Stimulated activated CD4-positive, alpha-beta T cell treated with anti-CD3 and anti-CD28 coated beads, TNF-alpha, amount 100 ng/mL, for 1 hour (primary cell): ENCODE measurements at places on chromosomes 12 and 14.

DNA sequence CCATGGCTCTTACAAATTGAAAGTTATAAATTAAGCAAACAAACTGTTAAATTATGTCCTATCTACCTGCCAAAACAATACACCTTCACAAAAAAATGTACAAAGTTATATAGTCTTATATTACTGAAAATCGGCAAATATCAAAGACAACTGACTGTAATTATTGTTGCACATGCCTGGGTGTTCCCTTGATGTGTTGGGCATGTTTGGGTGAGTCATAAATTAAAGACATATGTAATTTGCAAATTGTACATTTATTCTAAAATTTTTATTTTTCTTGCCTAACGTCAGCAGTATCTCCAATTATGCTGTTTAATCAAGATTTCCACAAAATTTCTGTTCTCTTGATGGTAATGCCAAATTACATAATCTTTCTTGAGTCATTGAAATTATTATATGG, 22.0 kb upstream of the SEL1L start:
- DNase-seq = no peak

GRCh38 chr14:51727526-51727925, 75.8 kb downstream of the FRMD6 start:
- no peak for DNase-seq

- DNase-seq = no peak
Observed at GRCh38 chr12:11917501-11917900, 153.2 kb upstream of the BCL2L14 start.

DNA sequence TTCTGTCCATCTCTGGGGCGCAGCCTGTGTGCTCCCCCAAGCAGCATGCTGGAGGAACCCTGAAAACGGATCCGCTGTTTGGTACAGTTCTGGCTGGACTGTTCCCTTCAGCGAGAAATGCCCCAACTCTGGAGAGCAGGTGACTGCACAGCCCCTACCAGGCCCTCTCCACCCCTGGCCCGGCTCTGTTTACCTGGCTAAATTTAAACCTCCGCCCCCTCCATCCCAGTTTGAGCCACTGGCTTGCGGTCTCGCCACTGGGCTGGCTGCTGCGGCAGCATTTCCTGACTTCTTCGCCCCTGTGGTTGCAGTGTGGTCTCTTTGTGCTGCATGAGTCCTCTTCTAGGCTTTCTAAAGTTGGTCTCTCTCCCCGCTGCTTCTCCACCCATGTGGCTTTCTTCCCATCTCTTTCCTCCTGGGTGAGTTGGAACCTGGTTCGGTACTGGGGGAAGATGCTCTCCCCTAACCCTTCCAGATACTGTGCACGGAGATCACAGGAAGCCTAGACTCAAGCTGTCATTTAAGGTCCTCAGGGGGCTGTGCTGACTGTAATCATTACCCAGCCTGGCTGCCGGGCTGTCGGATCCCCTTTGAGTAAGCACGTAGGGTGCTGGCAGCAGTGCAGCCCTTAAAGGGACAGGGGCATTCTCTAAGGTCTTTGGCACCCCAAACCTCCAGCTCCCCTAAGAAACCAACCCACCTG, 60.6 kb downstream of the FBXL14 start:
- no peak for DNase-seq

- no peak for DNase-seq
Observed at GRCh38 chr12:66620026-66620425, 58.9 kb downstream of the GRIP1 start.

DNA sequence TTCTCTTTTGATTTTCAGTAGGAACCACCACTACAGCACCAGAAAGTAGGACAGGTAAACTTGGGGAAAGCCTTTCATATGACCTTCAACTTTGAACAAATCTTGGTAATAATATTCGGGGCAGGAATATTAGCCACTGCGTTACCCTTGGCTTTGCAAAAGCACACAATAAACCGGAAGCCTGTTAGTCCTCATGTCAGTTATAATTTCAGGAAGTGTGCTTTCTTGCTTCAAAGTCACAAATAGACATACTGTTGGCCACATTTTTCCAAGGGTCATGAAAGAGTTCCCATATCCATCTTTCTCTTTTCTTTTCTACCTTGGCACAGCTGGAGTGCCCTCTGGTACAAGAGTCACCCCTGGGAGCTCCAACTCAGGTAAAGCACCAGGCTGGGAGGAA, 167.2 kb upstream of the CNTN1 start:
- no peak for DNase-seq

DNA sequence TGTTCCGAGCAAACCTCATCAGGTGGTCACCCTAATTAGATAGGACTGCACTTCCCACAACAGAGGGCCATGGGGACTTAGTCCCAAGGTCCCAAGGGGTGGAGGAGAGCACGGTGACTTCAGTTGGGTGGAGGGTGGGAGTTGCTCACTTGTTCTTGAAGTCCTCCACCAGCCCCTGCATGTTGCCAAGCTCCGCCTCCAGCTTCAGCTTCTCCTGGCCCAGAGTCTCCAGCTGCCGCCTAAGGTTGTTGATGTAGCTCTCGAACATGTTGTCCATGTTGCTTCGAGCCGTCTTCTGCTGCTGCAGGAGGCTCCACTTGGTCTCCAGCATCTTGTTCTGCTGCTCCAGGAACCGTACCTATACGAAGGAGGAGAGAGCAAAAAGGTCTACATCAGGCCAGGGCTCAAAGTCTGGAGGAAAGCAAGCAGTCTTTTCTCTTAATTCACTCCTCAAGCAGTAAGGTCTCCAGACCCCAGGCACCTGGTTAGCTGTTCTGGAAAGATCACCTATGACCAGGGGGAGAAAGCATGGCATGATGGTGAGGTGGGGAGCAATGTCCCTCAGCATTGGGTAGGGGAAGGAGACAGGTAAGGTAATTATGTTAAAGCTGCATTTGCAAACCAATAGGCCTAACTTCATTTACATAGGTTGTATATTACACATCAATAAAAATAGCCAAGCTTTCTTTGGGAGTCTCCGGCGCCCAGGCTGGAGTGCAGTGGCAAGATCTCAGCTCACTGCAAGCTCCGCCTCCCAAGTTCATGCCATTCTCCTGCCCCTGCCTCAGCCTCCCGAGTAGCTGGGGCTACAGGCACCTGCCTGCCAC, 2.9 kb downstream of the KRT8 start:
- no peak for DNase-seq

DNA sequence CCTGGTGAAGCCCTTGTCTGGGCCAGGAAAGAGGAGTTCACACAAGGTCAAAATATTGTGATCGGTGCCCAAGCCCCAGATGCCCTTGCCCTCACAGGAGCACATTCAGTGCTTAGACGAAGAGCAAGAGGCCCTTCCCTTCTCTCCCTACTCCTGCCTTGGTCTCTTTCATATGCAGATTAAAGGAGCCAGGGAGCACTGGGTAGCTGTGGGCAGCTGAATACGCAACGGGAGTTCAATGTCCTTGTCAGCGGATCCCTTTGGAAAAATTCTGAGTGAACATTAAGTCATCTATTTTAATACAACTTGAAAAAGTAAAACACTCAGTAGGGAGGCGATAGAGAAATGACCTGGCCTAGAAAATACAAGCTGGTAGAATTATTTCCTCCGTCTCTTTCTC, 1489.4 kb downstream of the AACS start:
- no peak for DNase-seq

- DNase-seq = no peak
Observed at GRCh38 chr12:23349564-23349963, 599.9 kb downstream of the SOX5 start.

DNA sequence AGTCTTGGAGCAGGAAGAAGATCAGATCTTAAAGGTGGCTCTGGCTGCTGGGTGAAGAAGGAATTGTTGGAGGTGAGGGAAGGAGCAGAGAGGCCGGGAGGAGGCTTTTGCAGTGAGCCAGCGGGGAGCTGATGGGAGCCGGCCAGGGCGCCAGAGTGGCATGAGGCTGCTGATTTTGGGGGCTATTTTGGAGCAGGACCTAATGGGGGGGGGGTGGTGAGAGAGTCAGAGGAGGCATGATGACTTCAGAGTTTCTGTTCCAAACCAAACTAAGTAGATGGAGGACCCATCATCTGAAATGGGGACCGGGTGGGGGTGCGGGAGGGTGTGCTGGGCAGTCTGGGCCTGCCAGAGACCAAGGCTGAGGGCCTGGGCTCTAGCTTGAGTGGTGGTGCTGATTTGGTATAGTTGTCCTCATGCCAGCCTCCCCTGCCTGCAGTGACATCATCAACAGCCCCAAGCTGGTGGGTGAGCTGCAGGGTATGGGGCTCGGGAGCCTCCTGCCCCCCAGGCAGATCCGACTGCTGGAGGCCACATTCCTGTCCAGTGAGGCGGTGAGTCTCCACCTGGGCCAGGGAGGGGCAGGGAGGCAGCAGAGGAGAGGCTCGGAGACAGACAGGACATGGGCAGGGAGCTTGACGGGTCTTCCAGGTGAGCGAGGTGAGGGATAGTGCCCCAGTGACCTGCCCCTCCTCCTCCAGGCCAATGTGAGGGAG, 6.2 kb downstream of the TNFAIP2 start:
- no peak for DNase-seq
